G401 (cell line): ENCODE measurements at places on chromosomes 4 and X.
A peak's percentile ranks its signal among the peaks of the same experiment; 100 is the strongest.

DNA sequence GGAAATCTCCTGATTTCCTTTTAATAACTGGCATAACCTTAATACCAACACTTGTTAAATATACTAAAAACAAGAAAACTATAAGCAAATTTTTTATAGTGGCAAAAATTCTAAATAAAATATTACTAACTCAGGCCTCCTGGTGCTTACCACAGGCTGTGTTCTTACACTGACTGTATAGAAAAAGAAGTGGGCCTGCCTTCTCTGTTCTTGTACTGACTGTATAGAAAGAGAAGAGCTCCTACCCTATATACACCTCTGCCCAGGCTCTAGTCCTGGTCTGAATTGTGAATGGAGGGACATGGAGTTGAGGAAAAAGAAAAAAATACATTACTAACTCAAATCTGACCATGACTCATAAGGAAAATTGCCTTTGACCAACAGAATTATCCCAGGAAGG, 7.5 kb downstream of the ZNF41 start:
- no peak for DNase-seq

DNA sequence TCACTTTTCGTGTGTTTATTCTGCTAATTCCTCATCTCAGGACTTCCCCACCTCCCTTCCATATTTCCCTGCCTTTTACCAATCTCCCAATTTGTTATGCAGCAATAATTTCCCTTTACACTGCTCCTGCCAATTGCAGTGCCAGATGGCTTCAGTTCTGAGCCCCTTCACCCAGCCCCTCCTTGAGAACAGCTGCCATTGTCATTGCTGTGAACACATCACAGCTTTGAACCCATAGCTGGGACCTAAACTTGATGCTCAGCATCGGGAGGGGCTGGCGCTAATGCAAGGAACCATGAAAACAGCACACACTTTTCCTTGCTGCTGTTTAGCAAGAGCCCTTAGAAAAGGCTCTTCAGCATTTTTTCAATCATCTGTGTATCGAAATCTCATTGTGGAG, 104.9 kb downstream of the ALPK1 start:
- no peak for DNase-seq

- peak; percentile 55 for DNase-seq
Observed at GRCh38 chrX:21756785-21757529, 959 bp downstream of the SMPX start.

GRCh38 chr4:54038056-54038455, 26.3 kb downstream of the CHIC2 start:
- DNase-seq = no peak

DNA sequence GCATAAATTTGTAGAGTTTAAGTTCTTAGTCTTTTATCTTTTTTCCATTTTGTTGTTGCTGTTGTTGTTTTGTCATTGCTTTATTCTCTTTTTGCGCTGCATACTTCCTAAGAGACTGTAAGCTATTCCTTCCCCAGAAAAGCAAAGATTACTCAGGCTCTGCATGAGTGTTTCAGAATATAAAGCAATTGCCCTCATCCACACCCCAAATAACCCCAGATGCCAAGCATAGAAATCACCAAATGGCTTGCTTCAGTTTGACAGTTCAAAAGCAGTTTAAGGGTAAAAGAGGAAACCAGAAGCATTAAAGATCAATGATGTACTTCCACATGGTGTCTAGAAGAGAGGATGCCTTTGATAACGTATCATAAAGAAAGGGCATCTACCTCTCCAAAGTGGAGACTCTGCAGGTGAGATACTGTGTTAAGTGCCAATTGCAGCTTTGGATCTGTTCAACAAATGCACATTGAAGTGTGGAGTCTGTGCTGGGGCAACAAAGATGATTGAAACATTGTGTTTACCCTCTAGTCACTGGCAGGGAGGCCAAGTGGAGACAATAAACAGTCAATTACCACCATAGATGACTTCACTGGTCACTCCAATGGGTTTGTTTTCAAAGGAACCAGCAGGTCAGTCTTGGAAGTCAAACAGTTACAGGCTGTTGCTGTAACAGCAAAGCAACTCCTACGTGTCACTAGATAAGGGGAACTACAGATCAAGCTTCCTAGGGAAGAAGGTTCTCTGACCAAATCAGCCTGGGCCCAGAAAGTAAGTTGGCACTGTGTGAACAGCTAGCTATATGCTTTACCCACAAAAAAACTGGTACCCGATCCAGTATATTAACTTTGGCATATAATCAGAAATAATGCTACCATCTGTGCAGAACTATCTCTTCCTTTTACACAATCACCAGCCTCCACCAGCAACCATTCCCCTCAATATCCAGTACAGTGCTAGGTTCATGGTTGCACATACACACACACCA, 40.6 kb upstream of the IL21 start:
- no peak for DNase-seq

GRCh38 chr4:75412746-75413145, 101.5 kb downstream of the RCHY1 start:
- no peak for DNase-seq

- DNase-seq = no peak
Observed at GRCh38 chrX:134548257-134549201, 88.6 kb downstream of the HPRT1 start.

- DNase-seq = no peak
Observed at GRCh38 chr4:30721185-30722091, 1.3 kb downstream of the PCDH7 start.

DNA sequence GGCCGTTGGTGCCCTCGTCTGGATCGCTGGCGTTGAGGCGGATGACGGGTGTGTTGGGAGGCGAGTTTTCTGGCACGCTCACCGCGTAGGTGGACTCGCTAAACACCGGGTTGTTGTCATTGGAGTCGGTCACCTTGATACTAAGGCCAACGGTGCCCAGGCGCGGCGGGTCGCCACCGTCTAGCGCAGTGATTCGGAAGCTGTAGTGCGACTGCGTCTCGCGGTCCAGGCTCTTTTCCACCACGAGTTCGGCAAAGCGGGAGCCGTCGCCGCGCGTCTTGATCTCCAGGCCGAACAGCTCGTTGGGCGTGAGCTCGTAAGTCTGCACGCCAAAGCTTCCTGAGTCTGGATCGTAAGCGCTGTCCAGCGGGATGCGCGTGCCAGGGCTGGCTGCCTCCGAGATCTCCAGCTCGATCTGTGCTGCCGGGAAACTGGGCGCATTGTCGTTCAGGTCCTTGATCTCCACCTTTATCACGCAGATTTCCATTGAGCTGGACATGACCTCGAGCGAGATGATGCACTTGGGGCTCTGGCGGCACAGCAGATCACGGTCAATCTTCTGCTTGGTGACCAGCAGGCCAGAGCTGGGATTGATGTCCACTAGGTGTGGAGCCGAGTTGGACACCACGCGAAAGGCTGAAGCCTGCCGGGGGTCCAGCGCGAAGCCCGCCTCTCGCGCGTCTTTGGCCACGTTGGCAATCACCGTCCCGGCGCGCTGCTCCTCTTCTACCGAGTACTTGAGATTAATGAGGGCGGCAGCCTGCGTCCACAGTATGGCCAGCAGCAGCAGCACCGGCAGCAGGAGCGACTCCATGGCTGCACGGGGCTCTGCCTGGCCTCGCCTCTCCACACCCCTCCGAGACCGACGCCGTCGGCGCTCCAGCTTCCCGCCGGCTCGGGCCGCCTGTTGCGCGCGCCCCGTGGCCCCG, 2.0 kb downstream of the PCDH19 start:
- no peak for DNase-seq

DNA sequence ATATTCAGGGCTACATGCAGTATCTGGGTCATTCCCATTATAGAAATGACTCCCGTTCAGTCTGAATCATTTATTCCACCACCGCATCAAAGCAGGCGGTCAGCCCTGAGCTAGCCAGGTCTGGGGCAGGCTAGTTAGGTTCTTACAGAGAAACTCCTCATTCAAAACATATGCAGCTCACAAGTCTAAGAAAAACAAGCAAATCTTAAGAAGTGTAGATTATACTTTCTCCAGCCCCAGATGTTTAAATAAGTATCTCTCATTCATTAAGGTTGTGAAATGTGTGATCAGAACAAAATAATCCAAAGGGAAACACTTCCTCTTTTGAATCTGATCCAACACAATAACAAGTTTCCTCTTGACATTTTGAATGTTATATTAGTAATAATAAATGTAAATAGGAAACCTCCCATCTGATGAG, 441.9 kb downstream of the INPP4B start:
- DNase-seq = no peak

DNA sequence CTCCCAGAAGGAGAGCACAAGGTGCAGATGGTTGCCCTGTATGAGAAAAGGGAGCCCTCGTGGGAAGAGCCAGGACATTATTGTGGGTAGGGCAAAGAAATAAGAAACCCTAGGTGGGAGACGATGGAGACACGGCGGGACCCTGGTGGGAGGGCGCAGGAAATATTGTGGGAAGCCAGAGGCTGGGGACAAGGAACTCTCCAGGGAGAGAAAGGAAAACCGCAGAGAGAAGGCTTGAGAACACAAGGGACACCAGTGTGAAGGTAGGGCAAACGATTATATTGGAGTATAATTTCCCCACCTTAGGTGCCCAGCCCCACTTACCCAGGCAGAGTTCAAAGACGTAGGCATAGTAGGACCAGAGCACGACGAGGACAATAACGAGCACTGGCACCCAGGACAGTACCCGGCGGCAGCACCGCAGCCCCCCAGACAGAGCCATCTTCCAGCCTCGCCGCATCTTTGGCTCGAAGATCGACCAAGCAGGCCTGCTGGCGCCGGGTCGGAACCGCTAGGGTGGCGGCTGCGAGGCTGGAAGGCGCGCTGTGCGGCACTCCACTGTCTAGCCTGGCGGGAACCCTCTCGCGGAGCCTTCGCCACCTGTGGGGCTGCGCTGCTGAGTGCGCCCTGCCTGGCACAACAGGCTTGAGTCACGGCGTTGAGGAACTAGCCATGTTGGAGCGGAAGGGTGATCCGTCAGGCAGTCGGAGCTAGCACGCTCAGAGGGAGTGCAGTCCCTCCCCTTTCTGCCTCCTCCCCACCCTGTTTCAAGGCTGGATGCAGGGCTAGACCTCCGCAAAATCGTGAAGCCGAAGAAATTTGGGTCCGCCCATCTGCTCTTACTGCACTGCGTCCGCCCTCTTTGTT, at the start of gene ZDHHC15:
Gene ZDHHC15, minus strand, starts transcription at position 473 of the 867 bp plus-strand sequence. Its CDS starts 13 bp downstream, at position 460.
- peak; percentile 75 for DNase-seq

DNA sequence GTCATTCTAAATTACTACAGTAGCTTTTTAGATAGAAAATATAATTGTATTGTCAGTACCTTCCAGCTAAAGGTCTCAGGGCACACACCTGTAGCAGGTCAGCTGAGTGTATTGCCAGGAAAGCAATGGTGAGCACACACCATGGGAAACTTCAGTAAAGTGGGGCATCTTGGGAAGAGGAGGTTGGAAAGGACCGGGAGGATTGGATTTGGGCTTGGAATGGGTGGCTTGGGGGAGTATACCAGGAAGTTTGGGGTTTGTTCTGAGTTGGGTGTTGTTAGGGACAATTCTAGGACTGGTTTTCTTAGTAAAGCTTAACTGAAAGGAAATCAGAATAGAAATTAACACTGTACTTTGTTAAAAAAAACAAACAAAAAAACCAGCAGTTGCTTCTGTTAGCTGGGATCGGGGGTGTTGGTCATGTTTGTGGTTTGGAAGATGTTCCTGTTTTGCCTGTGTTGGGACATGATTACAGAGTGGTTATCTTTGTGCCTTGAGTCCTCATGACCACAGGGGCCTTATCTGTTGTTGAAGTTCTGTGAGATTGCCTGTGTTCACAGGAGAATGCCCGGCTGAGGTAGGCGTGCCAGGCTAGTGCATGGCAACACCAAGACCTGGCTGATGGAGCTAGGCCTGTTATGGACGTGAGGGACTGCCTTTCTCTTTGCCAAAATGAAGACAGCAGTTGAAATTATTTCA, 35.1 kb downstream of the PRIMPOL start:
- no peak for DNase-seq

DNA sequence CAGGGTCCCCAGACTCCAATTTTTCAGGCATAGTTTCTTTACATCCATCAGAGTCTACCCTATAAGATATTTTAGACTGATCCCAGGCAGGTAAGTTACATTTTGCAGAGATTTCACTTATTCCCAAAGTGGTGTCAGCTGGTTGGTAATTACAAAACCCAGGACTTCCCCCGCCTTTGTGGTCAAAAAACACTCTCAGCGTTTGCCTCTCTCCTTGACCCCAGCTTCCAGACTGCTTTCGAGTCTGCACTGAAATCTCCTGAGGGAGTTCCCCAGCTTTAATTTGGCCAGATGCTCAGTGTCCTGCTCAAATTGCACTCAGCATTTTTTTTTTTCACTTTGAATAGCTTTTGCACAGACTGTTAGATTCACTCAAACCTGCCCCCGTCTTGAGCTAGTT, 11.2 kb upstream of the AMOT start:
- DNase-seq = no peak

GRCh38 chr4:168551211-168551610, 54.4 kb downstream of the PALLD start:
- DNase-seq = no peak

DNA sequence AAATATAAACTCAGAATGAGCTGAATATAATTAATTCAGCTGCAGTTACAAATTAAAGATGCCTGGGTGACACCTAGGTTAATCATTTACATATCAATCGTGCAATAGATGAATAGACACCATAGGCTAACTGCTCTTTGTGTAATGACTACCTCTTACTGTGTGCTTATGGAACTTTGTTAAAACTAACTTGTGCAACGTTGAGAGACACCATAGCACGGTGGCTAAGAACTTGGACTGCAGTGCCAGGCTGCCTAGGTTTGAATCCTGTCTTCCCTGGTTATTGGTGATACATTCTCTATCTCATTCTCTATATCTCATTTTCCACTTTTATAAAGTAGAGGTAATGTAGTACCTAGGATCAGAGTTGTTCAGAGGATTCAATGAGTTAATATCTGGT, 46.9 kb downstream of the SMAD1 start:
- no peak for DNase-seq

GRCh38 chr4:166017804-166018203, 144.8 kb downstream of the TLL1 start:
- no peak for DNase-seq

DNA sequence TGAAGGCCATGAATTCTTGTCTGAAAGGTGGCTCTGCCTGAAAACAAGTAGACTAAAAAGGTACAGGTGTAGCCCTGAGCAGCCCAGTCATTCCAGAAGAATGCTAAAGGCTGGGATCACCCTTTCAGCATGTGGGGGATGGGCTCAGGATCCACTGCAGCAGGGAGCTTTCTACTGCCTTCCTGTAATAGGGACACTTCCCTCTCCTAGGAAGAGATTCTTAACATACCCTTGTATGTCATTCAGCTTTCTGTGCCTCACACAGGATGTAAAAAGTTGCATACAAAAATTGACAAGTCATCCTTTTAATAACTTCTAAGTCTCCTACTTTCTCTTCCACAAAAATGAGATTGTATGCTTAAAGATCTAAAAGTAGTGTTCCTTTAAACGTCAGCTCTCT, 123.3 kb downstream of the ZNF518B start:
- no peak for DNase-seq
